ENCODE measurements at places on chromosomes 6 and 20.

DNA sequence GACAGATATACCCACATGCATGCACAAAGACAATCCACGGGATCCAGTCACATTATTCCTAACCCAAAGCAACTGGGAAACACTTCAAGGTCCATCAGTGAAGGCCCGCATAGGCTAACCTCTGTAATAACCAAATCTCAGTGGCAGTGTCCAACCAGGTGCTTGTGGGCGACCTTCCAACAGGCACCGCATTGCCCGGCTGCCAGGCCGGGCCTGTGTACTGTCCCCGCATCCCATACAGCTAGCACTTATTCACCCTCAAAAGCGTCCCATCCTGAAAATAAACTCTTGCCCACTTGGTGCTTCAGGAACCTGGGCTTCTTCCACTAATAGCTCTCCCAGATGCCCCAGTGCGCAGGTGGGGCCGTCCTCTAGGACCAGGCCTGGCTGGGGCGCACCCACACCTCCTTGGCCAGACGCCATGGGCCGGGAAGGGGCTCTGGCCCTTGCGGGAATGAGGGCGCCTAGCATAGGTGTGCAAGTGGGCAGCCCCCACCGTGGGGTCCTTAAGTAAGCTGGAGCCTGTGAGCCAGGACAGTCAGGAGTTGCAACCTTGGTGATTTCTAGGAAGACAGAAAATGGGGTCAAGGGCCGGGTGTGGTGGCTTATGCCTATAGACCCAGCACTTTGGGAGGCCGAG, 1.1 kb upstream of the ENTPD6 start:
- no peak for DNase-seq

- DNase-seq, result no peak
These were observed 1.1 kb upstream of the RIN2 start for GRCh38 chr20:19756761-19757486.

- DNase-seq, result no peak
These were observed 777.6 kb upstream of the HS3ST5 start for GRCh38 chr6:115120391-115120790.

- DNase-seq, result no peak
These were observed 27.2 kb upstream of the SYNJ2 start for GRCh38 chr6:157954150-157955117.

DNA sequence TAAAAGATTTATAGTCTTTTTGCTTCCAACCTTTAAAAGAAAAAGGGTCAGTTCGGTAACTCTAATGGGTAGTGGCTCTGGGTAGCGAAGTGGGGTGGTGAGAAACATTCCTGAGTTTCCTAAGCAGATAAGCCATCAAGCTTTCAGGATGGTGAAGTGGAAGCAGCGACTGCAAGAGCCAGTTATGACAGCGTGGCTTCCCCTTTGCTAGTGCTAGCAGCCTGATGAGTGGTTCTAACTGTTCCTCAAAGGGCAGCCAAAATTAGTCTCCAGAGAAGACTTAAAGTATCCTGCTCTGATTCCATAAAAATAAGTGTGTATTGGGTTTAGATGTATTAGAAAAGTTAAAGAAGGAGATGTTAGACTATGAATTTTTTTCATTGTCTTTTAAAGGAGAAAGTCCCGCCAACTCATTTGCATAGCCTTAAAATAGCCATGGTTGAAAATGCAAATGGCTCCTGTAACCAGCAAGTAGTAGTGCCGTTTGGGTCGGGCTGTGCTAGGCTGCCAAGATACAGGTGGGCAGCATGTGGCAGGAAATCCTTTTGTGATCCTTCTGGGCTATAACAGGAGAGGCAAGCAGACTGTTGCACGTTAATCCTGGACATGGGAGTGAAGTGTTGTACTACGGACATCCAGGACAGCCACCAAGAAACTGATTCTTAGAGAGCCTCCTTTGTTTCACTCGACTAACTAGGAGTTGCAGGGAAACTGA, 18.0 kb downstream of the ELOVL2 start:
- DNase-seq, result no peak

DNA sequence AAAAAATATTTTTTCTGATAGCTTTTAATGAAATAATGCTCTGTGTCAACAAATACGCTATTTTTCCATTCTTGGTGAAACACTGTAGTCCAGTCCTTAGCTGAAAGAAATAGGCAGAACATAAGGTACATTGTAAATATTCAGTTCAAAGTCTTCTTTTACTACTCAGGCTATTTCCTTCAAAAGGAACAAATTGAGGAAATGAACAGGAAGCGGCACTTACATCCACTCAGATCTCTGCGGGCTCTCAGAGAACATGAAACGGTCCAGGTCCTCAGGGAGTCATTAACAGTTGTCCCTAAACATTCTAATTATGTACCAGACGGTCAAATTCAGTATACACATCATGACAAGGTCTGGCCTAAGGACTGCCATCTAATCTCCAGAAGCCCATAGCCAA, 212.6 kb downstream of the KIF16B start:
- no peak for DNase-seq

DNA sequence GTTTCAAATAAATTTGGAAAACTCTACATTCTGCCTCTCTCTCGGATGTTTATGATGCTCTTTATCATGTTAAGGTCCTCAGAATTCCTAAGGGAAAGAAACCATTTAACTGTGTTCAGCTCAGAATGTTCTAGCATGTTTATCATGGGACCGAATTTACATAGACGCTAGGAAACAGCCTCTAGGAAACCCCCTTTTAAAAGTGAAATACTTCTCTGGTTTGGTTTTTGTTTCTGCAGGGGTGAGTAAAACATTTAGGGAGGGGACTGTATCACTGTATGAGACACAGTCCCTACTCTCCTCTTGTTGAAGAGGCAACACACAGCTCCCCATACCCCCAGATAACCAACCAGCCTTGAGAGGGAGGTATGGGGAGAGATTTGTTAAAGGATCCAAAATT, 267.6 kb upstream of the SUPT3H start:
- DNase-seq, result no peak

DNA sequence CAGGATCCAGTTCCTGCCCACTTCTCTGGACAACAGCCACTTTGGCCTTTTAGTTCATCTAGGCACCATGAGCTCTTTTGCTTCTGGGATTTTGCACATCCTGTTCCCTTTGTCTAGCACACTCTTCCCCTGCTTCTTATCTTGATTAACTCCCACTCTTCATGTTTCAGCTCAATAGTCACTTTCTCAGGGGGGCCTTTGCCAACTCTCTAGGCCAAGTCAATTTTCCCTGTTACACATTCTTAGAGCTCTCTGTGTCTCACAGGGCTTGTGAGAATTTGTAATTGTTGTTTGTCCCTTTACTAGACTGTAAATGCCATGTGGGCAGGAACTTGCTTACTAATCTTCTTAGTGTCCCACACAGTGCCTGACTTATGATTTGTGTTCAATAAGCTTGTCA, 58.1 kb upstream of the EPB41L1 start:
- DNase-seq, result no peak

DNA sequence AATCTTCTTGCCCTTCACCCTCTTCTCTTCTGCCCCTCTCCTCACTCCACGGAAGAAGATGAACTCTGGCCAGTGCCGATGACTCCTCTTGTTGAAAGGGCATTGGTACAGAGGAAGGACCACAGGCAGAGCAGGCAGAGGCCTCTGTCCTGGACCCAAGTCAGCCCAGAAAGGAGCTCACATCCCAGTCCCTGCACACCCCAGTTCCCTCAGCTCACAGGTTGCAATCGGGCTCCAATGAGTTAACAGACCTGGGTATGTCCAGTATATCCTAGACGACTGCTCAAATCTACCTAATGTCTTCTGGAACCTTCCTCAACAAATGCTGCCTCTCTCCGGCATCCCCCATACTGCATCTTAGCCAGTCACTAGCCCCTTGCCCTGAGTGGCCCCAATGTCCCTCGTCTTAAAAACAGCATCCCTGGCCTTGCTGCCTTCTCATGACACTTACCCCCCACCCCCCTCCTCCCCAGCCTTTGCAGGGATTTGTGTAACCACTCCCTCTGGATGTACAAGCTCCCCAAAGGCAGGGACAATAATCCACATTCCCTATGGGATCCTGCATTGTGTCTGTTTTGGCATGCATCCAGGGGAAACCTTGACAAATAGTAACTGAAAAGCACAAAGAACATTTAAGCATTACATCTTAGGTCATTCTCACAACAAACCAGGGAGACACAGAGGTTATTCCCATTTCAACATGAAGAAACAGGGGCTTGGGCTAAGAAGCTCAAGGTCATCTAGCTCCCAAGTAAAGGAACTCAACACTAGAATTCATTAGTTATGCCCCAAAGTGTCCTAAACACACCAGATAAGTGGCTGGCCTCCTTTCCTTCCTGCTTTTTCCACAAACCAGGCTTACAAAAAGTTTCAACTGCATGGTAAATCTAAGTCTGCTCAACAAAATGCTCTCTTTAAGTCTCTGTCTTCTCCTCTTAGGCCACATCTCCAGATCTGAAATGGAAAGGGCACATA, 45.1 kb downstream of the TRERF1 start:
- DNase-seq, result no peak

DNA sequence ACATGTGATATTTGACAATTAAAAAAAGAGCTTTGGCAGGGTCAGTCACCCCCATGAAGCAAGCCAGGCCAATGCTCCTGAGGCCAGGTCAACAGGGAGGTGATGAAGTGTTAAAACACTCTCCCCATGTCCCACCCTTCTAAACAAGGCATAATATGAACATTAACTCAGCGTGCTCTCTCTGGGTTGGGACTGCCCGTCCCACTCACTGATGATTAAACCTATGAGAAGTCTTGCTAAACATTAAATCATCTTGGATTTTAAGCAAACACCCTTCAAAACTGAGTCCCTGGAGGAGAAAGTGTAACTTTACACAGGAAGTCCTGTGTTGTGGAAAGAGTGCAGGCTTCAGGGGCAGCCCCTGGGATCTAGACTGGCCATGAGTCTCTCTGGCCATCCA, 558.5 kb downstream of the CD83 start:
- no peak for DNase-seq

Measured in GOT3 (cell line).